ENCODE measurements at places on chromosomes 7 and 10.

GRCh38 chr7:68629-69028, 123.7 kb upstream of the FAM20C start:
- no peak for DNase-seq

DNA sequence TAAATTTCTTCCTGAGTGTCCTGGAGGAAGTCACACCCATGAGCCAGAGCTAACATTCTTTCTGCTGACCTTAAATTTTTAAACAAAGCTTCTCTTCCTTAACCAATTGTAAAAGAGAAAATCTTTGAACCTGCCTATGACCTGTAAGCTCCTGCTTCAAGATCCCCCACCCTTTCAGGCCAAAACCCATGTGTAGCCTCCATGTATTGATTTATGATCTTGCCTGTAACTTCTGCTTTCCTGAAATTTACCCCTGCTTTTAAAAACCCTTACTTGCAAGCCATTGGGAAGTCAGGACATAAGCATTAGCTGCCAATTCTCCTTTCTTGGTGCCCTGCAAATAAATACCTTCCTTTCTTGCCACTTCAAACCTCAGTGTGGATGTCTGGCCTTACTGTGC, 68.5 kb upstream of the HECTD2 start:
- DNase-seq, result no peak

- no peak for DNase-seq
These were observed 566.0 kb downstream of the CALN1 start for GRCh38 chr7:71846160-71846559.

DNA sequence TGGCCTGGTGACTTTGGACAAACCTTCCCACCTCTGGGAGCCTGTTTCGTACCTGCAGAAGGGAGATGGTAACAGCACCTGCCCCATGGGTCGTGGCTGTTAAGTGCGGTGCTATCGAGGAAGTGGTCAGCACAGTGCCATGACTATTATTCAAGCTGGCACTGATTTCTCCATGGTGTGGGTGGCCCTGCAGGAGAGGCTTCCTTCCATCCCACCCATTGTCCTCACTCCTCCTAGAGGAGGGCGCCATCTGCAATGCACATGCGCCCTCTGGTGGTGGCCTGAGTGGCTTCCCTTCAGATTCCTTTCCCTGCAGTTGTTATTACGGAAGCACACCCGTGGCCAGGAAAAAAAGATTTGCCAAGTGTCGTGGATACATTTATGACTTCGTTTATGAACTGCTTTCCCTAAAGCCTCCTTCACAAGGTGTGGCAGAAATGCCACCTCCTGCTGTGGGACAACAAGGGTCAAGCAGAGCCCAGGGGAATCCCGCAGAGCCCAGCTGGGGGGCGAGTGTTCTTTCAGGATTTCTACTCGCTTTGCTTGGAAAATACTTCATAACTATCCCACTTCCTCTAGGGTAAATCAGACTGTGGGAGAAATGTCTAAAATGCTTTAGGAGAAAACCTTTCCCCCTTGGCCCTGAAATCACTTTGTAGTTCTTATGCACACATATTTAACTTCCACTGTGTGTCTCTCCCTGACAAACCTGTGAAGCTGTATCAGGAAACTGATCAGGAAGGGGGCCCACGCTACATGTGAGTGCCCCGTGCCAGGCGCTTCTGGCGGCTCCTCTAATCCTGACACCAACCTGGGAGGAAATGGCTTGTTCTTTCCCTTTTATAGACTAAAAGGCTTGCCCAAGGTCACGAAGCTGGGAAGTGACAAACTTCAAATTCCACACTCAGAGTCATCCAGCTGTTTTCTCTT, 98.0 kb upstream of the ANLN start:
- DNase-seq, result peak; percentile 75

- no peak for DNase-seq
These were observed 118.1 kb downstream of the WDR11 start for GRCh38 chr10:120969219-120969645.

- DNase-seq, result no peak
These were observed 37.3 kb downstream of the CDH23 start for GRCh38 chr10:71433768-71434744.
